ENCODE measurements at places on chromosomes 7 and 10.

- no peak for DNase-seq
Measured at GRCh38 chr7:109003742-109004141, 434.1 kb downstream of the DNAJB9 start.

DNA sequence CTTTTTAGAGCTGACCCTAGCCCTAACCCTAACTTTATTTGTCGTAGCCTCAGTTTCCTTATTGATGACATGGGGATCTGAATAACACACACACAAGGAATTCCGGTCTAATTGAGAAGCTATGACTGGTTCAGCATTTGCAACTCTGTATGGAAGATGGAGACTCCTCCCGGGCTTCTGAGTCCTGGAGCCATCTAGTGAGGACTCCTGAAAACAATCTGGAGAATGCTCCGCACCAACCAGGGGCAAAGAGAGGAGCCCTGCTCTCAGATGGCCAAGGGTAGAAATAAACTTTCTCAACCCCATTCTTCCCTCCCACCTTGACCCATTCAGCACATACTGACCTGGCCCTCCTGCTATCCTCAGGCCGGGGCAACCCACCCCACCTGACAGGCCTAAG is 26.4 kb downstream of the MBL2 start:
- no peak for DNase-seq

DNA sequence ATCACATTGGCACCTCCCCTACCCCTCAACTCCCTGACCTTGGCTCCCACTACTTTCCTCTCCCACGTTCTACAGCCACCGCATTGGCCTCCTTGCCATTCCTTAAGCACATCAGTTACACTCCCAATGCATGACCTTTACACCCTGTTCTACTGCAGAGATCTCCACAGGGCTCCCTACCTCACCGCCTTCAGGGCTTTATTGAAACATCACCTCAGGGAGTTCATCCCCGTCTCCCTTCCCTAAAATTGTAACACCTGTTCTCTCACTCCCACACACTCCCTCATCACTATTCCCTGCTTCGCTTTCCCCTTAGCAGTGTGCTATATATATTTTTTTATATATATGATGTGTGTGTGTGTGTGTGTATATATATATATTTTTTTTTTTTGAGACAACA is 18.5 kb downstream of the CNNM1 start:
- DNase-seq: no peak

DNA sequence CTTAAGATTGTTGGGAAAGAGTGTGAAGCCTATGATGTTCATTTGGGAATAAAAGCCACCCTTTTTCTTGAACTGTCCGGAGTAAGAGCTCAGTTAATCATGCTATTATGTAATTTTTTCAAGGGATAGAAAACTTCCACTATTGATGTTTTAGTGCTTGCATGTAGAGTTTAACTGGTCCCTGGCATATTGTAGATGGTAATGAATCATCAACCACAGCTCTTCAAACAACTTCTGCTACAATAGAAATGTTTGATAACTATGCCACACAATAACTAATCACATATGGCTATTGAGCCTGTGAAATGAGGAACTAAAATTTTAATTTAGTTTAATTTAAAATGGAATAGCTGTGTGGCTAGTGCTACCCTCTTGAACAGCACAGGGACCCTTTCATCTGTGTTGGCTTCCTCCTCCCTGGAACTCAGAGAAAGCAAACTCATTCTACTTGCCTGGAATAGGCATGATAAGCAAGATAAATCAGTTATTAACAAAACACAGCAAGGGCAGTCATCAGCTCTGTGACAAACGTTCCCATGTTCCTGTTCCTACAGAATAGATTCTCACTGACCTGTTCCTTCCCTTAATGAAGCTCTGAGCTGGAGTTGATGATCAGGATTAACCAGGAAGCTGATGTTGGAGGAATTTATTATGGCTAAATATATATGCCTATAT is 4.9 kb upstream of the SRI start:
- DNase-seq: no peak

DNA sequence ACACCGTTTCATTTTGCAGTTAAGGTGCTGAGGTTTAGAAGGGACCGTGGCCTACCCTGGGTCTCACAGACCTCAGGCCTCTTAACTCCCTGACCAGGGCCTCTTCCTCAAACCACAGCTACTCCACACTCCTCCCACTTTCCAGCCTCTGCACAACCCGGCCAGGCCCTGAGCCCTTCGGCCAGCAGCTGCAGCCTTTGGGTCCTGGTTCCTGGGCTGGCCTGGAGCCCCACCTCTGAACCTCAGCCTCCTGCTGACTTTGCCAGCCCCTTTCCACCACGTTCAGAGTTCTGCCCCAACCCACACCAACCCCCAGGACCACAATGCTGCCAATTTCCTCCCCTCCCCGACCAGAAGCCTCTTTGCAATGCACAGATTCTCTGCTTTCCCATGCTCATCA is 84.1 kb downstream of the VOPP1 start:
- DNase-seq: no peak

DNA sequence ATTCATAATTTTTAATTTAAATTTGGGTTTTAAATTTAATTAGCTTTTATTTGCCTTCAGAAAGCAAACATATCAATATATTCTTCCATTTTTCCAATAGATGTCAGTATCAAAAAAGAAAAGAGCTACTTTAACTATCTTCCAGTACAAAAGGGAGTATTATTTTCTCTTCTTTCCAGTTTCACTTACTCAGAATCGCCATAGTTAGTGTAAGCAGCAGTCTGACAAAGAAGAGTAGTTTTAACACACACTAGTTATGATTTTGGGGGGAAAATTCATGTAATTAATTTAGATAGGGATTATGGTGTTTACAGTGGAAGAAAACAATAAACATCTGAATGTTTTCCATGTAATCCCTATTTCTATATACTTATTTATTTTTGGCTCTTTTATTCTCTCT is 272.6 kb upstream of the DGKB start:
- DNase-seq: no peak

GRCh38 chr7:98278936-98279335 is 2.5 kb upstream of the BRI3 start:
- no peak for DNase-seq

- DNase-seq: no peak
Measured at GRCh38 chr7:70775570-70776156, 356.3 kb upstream of the GALNT17 start.

GRCh38 chr7:137390076-137390475 is 46.5 kb upstream of the PTN start:
- DNase-seq: no peak

DNA sequence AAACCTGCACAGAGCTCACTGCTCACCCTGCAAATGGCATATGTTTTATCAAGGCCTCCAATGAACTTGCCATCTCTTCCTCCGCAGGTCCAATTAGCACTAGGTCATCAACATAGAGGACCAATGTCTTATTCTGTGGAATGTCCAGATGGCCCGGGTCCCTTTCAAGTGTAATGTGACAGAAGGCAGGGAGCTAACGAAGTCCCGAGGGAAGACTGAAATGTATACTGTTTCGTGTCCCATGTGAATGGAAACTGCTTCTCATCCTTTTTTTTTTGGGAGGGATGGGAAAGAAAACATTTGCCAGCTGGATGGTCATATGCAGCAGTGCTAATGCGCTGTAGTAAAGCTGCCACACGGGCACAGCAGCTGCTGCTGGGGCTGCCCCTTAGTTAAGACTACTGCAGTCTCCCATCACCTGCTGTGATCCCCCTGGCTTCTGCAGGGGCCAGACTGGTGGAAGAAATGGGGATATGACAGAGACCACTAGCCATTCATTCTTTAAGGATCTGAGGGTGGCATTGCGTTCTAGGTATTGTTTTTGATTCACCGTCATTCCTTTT is 61.7 kb upstream of the CCNY start:
- no peak for DNase-seq

- DNase-seq: no peak
Measured at GRCh38 chr10:4504550-4504949, 321.5 kb upstream of the AKR1E2 start.

GRCh38 chr7:22610951-22611757 is 111.2 kb upstream of the STEAP1B start:
- no peak for DNase-seq

DNA sequence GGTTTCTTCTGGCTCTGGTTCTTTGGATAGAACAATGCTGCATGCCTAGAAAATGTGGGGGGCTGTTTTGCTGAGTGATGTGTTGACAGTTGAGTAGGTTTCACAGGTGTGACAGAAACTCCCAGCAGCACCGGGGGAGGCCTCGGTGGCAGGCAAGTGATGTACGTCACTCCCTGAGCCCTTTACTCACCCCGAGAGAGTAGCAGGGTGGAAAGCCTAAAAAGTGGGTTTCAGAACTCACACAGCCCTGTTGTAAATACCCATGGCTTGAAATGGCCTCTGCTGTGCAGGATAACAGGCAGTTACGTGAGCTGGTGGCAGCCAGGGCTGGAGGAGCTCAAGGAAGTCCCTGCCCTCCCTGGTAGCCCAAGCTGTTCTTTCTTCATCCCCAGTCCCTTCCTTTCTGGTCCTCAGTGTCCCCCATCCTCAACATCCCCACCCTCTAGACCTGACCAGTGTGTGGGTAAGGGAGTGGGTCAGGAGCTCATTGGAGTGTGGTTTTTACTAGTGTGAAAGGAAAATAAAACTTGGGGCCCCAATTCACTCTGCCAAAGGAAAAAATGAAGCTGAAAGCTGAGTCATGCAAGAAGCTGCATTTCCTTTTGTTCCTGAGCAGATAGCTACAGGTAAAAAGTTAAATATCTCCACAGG is 258.1 kb downstream of the STK31 start:
- DNase-seq: no peak

DNA sequence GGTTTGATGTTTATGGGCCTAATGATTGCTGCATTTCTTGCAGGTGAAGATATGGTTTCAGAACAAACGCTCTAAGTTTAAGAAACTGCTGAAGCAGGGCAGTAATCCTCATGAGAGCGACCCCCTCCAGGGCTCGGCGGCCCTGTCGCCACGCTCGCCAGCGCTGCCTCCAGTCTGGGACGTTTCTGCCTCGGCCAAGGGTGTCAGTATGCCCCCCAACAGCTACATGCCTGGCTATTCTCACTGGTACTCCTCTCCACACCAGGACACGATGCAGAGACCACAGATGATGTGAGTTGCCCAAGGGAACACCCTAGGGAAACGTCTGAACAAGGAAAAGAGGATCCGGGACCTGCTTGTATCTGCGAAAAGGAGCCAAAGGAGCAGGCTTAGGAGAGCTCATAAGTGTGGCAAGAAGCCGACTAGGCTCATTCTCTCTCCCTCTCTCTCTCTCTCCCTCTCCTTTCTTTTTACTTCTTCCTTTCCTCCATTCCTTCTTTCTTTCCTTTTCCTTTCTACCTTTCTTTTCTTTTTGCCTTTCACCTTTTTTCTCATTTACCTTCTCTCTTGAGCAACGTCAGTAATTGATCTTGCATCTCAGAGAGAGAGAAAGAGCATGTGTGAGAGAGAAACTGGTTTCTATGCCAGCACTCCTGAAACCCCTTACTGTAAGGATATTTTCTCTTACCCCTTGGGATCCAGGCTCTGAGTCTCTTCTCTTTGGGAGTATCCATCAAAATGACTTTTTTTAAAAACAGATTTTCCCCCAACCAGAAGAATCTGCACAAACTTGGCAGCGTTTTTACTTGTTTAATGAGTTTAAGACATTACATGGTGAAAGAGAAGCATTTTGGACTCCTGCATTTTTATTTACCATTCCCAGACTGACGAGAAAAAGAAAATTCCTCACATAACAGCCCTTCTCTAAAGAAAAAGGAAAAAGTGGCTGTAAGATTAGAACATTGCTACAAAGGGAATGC is 4.7 kb downstream of the DLX6 start:
- no peak for DNase-seq

- no peak for DNase-seq
Measured at GRCh38 chr7:127995881-127996215, 35.4 kb downstream of the LRRC4 start.

Measured in CD4-positive, alpha-beta T cell (primary cell).